ENCODE measurements at places on chromosomes 13 and 19.

DNA sequence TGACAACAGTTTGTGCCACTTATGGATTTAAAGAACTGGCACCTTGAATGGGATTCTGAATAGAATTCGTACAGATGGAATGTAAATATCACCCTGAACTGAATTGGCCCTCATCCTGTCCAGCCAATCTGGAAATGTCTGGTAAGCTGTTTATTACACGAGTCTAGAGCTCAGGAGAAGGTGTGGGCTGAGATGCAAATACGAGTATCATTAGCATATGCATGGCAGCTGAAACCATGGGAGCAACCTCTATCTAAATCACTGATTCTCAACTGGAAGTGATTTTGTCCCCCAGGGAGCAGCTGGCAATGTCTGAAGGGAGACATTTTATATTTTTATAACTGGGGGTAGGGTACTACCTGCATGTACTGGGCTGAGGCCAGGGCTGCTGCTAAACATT lies 15.6 kb upstream of the VWA8 start:
- DNase-seq, result no peak

- DNase-seq, result no peak
These were observed 61.7 kb downstream of the SPRYD7 start for GRCh38 chr13:49874430-49874829.

DNA sequence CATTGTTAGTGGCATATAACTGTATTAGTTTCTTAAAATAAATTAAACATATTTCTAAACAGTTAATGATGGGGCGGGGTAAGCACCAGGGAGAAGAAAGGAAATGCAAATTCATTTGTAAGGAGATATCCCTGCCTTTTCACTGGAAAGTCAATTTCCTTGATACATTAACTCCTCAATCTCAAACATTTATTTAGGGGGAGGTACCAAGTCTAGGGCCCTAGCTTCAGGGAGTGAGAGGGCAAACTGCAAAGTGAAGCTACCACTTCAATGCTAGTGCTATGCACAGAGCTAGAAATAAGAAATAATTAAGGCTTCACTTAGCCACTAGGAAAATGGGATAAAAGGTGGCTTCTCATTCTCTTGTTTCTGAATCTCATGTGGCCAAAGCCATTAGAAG lies 115.3 kb upstream of the FNDC3A start:
- DNase-seq, result no peak

- DNase-seq, result peak; percentile 82
These were observed at the start of gene CA11 for GRCh38 chr19:48646001-48646721. Gene CA11, minus strand, starts transcription at chr19:48646187. Its CDS starts 555 bp downstream, at chr19:48645632.

- DNase-seq, result no peak
These were observed 280.6 kb downstream of the SHISA2 start for GRCh38 chr13:25771202-25771601.

DNA sequence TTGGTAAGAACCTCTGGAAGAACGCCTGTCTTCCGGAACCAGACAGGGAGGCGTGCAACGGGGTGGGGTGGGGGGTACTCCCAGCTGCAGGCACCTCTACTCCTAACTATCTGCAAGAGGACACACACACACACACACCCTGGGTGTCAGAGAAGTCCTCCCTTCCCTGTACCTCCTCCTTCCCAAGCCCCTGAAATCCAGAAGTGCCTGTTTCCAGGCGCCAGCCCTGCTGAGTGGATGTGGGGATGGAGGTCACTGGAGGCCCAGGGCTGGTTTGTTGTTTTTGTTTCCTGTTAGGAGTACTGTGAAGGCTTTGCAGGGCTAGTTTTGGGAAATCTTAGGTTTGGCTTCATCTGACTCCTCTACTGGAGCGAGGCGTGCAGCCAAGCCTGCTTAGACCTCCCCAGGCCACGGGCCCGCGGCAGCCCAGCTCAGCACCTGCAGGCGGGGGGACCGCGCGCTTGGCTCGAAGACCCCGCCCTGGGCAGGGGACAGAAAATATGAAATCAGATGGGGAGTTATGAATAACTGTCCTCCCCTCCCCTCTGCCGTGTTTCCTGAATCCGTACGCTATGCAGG lies 36.4 kb downstream of the SOX1 start:
- DNase-seq, result no peak

DNA sequence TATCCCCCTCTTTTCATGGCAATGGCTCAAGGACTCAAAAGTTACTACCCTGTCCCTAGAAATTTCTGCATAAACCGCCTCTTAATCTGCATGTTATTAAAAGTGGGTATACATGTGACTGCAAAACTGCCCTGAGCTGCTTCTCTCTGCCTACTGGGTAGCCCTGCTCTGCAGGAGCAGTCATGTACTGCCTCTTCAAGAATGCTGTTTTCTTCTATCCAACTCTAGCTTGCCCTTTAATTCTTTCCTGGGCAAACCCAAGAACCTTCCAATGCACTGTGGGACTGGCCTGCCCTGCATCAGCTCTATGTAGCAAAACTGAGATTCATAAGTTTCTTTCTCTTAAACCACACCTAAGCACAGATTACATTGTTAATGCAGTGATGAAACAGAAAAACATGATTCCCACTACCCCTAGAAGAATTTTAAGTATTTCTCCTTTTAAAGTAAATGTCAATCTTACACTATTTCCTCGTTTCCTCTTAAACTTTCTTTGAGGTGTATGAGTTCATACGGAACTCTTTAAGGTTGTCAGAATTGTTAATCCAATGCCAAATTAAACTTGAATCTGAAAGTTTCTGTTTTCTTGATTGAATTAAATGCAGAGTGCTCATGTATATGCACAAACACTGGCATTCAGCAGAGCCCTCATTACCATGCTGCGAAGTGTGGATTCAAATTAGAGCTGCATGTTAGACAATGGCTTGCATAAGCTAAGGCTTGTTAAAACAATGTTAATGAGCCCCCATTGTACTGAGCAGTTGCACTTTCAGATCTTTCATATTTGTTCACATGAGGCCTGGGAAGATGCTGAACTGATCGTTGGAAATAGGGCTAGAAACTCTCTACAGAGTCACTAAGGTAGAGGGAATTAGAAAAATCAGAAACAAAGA lies 669.9 kb upstream of the PCDH20 start:
- no peak for DNase-seq

DNA sequence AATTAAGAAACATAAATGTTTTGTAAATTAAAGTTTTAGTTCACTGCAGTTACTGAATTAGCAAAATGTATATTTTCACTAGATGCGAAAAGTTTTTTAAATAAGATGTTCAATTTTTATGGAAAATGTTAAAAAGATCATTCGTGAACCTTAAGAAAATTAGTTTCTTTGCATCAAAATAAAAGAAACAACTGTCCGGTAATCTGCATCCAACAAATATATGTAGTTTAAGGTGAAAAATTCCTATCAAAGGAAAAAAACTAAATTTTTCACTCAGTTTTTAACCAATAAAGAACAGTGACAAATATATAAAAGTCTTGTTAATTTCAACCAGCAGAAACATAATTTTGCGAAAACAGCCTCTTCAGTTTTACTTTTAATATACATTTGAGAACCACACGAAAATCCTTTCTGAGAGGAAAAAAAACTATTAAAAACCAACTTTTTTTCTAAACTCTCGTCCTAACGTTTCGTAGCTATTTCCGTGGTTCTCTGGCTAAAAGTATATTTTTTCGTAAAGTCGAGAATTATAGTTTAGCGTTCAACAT lies 64.5 kb downstream of the KCNRG start:
- no peak for DNase-seq

- no peak for DNase-seq
These were observed 12.7 kb downstream of the NKPD1 start for GRCh38 chr19:45147835-45148676.

DNA sequence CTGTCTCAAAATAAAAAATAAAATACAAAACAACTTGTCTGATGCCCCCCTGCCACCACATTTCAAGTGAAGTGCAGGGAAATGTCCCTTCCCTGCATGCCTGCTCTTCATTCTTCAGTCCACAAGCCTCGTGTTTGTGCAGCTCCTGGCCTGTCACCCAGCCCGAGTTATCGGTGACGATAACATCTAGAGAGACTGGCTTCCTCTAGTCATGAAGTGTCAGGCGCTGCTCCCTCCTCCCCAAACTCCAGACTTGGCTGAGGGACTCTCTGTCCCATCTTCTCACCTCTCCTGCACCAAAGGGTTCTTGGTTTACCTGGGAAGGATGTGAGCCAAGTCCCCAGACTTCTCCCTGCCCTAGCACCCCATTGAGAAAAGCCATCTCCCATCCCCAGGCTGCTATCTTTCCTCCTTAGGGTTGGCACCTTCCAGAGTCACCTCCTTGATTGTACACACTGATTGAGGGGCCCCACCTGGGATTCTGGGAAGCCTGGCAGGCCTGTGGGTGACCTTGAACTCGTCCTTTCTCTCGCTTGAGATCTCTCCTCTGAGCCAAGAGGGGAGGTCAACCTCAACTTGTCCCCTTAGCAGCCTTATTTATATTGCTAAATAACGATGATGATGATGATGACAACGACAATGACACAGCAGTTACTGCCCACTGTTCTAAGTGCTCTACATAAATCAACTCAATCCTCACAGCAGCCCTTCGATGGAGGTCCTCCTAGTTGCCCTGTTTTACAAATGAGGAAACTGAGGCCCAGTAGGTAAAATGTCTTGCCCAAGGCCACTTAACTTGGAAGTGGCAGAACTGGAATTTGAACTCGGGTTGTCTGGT lies 13.1 kb upstream of the PLAUR start:
- DNase-seq, result no peak

DNA sequence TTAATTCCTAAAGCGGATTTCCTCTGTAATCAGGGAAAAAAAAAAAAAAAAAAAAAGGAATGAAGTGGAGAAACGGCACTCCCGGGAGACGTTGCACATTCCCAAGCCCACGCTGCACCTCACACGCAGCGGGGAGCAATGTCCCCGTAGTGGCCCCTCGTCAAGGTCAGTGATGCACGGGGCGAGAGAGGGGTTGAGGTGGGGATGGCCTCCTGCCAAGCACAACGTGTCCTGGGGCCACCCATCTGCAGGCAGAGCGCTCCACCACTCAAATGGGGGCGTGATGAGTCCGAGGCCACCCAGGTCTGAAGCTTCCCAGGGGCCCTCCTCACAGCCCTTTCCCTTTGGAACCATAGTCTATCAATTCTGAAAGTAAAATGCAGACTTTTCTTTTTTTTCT lies 15.1 kb downstream of the PLK5 start:
- DNase-seq, result no peak

- no peak for DNase-seq
These were observed 82.5 kb downstream of the AKAP11 start for GRCh38 chr13:42354241-42355091.

- no peak for DNase-seq
These were observed 386.6 kb downstream of the PCDH20 start for GRCh38 chr13:61029064-61029463.

- DNase-seq, result no peak
These were observed 284.1 kb upstream of the ZNF507 start for GRCh38 chr19:32061315-32061714.

DNA sequence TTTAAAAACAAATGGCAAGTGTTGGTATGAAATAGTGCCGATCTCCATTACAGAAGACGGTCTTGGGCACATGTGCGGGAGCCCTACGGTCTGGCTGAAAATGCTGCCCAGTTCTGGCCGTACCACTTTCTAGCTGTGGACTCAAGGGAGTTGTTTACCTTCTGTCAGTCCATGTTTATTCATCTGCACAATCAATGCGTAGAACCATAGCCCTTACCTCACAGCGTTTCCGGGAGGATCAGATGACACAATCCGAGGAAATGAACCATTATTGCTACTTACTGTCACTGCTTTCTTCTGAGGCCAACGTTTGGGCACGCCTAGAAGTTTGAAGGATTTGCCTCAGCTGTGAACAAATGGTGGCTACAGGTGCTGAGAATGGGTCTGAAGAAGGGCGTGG lies 31.2 kb downstream of the GADD45B start:
- no peak for DNase-seq

DNA sequence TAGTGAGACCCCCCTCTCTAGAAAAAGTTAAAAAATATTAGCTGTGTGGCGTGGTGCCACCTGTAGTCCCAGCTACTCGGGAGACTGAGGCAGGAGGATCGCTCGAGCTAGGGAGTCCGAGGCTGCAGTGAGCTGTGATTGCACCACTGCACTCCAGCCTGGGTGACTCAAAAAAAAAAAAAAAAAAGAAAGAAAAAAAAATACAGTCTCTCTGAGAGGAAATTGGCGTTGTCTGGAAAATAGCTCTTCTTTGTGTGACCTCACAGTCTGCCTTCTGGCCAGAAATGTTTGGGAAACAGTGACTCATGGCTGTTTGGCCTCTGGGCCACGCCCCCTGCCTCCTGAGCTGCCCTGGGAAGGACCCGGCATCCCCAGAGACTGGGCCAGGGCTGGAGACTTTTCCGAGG lies 10.7 kb downstream of the MARCHF2 start:
- DNase-seq, result peak; percentile 86

- no peak for DNase-seq
These were observed 86.2 kb upstream of the USP29 start for GRCh38 chr19:57033576-57033975.

DNA sequence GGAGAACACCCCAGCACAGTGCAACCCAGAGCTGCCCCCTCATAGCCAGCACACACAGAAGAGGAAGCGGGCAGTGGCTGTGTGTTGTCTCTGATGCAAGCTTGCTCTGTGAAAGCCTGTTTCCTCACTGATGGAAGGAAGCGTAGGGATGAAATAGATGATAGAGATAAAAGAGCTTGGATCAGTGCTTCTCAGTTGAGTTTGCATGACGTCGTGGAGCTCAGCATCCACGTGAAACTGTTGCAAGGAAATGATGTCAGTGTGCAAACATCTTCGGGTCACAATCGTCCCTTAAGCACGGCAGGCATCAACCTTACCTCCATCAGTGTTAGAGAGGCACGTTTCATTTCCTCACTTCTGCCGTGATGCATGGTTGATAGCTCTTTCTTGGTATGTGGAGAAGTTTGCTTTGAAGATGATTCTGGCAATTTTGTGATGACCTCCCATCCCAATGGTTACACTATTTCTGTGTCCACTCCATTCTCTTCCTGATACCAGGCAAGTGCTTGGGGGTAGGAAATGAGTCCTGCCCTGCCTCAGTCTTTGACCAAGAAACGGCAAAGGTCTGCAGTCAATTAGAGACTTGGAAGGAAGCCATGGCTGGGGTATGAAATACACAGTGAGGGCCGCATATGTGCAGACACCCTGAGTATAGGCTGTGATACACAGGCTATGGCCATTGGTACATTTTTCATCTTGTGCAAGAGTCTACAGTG lies 183.0 kb downstream of the ZNF536 start:
- DNase-seq, result no peak

DNA sequence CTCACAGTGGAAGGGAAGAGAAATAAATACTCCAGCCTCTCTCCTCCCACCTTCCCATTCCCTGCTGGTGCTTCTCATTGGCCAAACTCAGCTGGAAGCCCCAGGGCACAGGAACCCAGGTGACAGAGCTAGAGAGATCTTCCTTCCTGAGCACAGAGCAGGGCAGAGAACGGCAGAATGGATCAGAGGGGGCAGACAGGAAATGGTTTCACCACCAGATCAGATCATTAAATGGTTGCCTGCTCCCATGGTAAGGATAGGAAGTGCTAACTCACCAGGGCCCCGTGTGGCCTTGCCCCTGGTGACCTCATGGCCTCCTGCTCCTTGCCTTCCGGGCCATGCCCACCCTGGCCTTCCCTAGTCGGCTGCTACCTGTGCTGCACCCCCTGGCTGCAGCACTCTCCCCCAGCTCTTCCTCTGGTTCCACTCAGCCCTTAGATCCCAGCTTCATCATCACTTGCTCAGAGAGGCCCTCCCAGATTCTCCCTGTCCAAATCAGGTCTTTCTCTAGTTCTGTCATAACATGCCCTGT lies 108.7 kb downstream of the DPF1 start:
- DNase-seq, result no peak

GRCh38 chr13:106846571-106847448 lies 278.9 kb upstream of the ARGLU1 start:
- no peak for DNase-seq

- DNase-seq, result no peak
These were observed 27.3 kb upstream of the IL17D start for GRCh38 chr13:20676213-20676612.

GRCh38 chr19:32029235-32029634 lies 316.2 kb upstream of the ZNF507 start:
- DNase-seq, result no peak

Data from RWPE2 (cell line).